Natural killer cell treated with Interleukin-12 subunit alpha and Interleukin-12 subunit beta and Interleukin-15 and Interleukin-18, amount 100 ng/mL, for 72 hours (primary cell): ENCODE measurements at places on chromosomes 11 and 22.

- DNase-seq, result no peak
Observed at GRCh38 chr11:86615487-86615886, 56.9 kb downstream of the ME3 start.

- no peak for DNase-seq
Observed at GRCh38 chr11:114135737-114136151, 76.2 kb downstream of the ZBTB16 start.

- DNase-seq, result no peak
Observed at GRCh38 chr11:132238331-132238866, 868.0 kb downstream of the NTM start.

GRCh38 chr11:64585150-64585549, 5.9 kb upstream of the SLC22A12 start:
- no peak for DNase-seq

GRCh38 chr11:108614086-108614485, 20.5 kb upstream of the EXPH5 start:
- no peak for DNase-seq

GRCh38 chr22:44002997-44003396, 21.1 kb upstream of the PARVB start:
- DNase-seq, result no peak

- DNase-seq, result no peak
Observed at GRCh38 chr11:97850701-97851100, 1170.0 kb upstream of the CNTN5 start.

DNA sequence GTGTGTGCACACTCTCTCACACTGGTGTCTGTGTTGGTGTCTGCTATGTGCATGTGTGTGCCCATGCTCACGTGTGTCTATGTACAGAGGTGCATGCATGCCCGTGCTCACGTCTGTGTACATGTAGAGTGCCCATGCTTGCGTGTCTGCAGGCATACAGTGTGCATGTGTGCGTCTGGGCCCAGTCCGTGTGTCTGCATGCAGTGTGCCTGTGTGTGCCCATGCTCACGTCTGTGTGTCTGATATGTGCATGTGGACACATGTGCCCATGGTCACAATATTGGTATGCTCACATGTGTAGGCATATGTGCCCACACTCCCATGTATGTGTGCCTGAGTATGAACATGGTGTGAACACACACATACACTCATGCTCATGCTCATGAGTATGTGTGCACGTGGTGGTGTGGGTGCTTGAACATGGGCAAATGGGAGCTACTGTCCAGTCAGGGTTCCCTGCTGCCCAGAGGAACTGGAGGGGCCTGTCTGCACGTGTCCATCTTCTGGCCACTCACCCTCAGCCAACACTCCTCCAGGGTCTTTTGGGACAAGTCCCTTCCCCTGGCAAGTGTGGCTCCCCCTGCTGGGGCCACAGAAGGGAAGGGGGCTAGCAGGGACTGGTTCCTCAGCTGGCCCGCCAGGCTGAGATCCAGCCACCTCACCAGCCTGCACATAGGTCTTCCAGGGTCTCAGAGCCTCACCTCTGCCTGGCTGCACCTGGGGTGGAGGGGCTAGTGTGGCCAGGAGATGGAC, 7.3 kb upstream of the TBX1 start:
- DNase-seq, result no peak

- no peak for DNase-seq
Observed at GRCh38 chr11:124674168-124674517, 439 bp downstream of the SPA17 start.

DNA sequence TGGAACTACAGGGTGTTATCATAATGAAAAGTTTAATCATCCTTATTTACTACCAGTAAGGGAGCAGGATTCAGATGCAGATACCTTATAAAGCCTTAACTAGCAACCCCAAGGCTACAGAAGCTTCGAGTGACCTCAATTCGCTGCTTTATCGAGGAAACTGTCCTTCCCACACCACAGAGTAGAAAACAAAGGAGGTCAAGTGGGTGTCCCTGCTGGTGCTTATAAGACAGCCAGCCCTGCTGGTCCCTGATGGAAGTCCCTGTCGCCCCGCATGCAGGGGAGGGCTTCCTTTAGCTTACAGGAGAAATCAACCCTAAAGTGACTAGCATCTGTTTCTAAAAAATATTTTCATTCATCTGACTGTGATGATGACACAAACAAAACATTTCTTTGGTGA, 7.3 kb downstream of the MN1 start:
- no peak for DNase-seq

- no peak for DNase-seq
Observed at GRCh38 chr22:28609921-28610320, 69.7 kb downstream of the TTC28 start.

DNA sequence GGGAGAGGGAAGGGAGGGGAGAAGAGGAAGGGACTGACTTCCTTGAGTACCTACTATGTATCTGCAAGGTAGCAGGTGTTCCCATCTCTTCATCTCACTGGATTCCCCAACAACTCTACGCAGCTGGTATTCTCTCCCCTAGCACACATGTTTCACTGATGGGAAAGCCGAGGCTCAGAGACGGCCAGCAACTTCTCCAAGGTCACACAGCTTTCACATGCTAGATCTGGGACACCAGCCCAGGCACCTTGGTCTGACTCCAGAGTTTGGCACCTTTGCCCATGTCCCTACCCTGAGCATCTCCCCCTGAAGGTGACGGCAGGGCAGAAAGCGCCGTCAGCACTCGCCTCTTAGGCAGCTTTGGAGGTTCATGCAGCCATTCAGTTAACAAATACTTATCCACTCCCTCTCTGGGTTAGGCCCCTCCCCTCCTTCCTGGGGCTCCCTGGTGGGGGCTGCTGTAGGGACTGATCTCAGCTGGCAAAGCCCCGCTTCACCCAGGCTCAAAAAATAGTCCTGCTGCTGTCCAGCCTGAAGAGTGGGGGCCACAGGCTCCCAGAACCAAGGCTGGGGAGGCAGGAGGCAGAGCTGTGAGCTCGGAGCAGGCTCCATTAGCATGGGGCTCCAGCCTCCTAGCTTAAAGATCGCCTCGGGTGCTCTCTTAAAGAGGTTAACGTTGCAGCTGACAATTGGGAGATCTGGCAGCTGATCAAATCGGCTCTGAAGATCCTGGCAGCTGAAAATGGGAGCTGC, 79.4 kb downstream of the IGLL1 start:
- no peak for DNase-seq
